ENCODE measurements at places on chromosomes 3 and 15.

GRCh38 chr3:194070634-194071409 is 65.1 kb upstream of the HES1 start:
- peak; percentile 92 for DNase-seq

GRCh38 chr3:174204765-174205164 is 654.4 kb upstream of the NAALADL2 start:
- DNase-seq, result no peak

- no peak for DNase-seq
Observed at GRCh38 chr3:13535905-13536304, 13.0 kb upstream of the FBLN2 start.

DNA sequence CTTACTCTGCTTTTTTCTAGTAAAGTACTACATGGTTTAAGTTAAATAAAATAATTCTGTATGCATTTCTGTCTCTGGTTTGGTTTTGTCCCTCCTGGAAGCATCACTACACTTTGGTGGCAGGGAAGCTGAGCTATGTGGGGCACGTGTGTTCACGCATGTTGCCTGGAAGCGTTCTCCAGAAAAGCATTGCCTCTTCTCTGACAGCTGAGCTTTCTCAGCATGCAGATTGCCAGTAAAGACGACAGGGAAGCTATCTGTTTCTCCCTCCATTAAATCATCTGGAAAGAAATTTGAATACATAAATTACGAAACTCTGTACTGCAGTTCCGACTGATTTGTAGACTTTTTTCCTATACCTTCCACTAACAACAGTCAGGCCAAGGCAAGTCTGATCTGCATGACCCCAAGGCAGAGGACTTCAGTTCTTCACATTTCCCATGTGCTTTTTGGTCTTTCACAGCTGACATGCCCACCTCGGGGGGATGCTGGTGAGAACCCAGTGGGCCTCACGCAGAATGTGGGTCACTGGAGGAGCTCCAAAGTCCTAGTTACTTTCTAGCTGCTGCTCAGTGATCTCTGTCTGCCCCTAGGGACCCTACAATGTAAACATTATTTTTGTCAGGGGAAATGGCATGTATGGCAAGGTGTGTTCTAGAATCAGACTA is 43.0 kb downstream of the PGPEP1L start:
- DNase-seq, result no peak
